Panc1 (cell line): ENCODE measurements at places on chromosomes 16 and 17.

GRCh38 chr16:28897826-28898225, 19.5 kb downstream of the ATP2A1 start:
- no peak for DNase-seq

- no peak for DNase-seq
Observed at GRCh38 chr16:54930869-54931119, 129 bp downstream of the IRX5 start.

- no peak for DNase-seq
Observed at GRCh38 chr16:57165483-57165882, 20.4 kb downstream of the PSME3IP1 start.

DNA sequence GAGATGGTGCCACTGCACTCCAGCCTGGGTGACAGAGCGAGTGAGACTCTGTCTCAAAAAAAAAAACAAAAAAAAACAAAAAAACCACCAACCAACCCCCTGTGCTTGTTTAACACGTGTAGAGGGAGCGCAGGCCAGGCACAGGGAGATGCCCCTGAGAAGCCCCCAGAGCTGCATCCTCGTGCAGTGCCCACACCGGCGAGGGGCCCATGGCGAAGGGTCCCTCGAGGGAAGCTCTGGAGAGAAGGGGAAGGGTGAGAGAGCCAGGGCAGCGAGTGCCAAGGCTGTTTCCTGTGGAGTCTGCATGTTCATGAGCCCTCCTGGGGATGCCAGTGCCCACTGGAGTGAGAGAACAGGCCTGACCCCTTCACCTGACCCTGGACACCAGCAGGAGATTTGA, 47.8 kb upstream of the GSE1 start:
- no peak for DNase-seq

GRCh38 chr17:81804559-81805399, 829 bp downstream of the GCGR start:
- DNase-seq = no peak

DNA sequence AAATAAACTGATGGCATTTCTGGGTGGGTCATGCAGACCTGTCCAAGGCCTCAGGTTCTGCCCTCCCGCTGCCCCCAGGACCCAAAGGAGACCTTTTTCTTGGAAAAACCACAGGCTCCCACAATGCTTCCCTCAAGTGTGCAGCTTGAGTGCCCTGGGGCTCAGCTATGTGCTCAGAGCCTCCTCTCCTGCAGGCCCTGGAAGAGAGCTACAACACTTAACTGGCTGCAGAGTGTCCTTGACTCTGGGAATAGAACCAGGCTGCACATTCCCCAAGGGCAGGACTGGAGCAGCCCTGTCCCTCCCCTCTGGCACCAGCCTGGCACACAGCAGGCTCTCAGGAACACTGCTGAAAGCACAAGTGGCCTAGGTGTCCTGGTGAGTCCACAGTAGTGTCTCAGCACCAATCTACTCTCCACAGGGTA, 4.8 kb upstream of the SREBF1 start:
- DNase-seq = no peak
